ENCODE measurements at places on chromosomes 5 and 9.

DNA sequence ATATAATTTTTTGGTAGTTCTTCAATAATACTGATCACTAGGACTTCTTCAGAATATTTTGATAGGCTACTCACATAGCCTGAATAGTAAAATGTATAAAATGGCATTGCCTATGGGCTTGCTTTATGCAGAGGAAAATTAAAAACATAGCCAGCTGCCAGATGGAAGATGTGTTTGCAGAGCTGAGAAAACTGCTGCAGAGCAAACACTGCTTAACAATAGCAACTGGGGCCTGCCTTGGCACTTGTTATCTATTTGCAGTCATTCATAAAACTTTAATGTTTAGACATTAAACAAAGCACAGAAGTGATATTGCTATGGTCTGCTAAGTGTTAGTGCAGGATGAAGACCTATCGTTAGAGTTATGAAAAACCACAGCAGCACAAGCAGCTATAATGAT is 151.5 kb upstream of the SMC2 start:
- DNase-seq, result no peak

- no peak for DNase-seq
These were observed 90.1 kb upstream of the TBCA start for GRCh38 chr5:77866198-77866597.

DNA sequence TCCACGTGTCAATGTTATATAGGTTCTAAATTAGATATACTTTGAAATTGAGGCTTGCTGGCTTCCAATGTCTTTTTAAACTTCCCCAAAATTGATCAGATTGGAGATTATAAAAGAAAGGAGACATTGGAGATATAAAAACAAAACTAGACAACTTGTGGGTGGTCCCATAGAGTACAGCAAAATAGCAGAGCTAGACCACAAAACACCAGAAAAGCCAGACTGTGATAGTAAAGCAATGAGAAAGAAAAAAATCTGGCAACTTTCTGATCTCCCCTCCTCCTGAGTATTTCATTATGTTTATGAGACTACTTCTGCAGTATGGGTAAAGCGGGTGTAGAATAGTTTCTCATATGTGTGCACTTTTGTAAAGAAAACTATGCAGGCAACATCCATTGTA is 713.8 kb upstream of the MEF2C start:
- DNase-seq, result no peak

DNA sequence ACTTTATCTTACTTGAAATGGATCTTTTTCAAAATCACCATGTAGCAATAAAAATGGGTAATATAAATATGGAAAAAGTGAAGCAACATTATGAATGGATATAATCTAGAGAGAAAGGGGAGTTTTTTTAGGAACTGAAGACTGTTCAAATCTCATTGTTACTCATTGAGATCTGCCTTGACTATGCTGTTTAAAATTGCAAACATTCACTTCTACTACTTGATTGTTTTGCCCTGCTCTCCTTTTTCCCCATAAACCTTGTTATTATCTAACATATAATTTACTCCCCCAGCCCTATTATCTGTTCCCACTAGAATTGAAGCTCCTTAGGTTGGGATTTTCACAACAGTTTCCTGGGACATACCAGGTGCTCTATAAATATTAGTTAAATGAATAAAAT is 22.0 kb downstream of the PAM start:
- DNase-seq, result no peak

GRCh38 chr5:109682383-109682782 is 7.3 kb upstream of the MAN2A1 start:
- DNase-seq, result no peak

All from stimulated activated CD8-positive, alpha-beta memory T cell treated with anti-CD3 and anti-CD28 coated beads, Interleukin-7, amount 100 ng/mL, for 1 hour (primary cell).